ENCODE measurements at places on chromosomes 7 and 10.

GRCh38 chr7:92809760-92810573 lies 26.4 kb downstream of the CDK6 start:
- DNase-seq = peak; percentile 39

DNA sequence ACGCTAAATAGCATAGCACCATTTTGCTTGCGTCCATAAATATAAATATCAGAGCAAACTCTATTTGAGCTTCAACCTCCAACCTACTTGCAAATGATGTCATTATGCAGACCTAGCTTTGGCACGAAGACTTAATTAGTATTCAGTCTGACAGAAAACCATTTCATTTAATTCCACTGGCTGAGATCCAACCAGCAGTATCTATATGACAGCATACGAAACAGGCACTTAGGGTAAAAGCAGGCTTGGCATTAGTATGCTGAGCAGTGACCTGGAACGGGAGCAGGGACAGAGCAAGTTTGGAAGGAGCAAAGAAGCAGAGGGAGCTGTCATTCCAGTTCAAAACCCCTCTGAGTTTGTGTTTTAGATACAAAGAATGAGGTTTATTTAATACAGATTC lies 312.5 kb upstream of the CHRM2 start:
- no peak for DNase-seq

- DNase-seq = no peak
These were observed 87.4 kb downstream of the LRRC4 start for GRCh38 chr7:127943541-127944521.

DNA sequence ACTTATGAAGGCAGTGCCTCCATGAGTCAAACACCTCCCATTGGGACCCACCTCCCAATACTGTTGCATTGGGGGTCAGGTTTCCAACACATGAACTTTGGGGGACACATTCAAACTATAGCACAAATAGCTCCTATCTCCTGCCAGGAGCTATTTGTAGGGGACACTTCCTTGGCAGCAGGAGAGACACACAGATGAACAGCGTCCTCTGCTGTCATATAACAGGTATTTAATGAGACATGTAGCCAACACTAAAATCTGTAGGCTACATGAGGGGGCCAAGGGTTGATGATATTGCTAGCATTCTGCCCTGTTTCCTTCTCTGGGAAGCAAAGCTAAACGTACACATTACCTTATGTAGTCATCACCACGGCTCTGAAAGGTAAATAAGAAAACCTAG lies 2.6 kb upstream of the GPR26 start:
- DNase-seq = no peak

GRCh38 chr10:6052247-6053221 lies 9.6 kb downstream of the IL2RA start:
- DNase-seq = peak; percentile 80

GRCh38 chr10:69057261-69057950 lies 30.5 kb upstream of the SRGN start:
- DNase-seq = no peak

DNA sequence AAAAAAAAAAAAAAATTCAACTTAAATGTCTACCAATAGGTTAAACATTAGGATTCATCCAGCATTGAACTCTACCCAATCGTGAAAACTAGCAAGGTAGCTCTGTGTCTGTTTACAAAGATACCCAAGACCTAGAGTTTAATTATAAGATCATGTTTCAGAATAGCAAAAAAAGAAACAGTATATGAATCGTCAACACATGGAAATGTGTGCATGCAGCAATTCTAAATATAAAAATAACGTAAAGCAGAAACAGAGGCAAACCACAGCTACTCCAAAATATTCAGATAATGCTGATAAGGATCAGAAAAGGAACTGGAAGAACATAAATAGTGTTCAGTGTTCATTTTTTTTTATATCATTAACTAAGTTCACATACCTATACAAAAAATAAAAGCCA lies 68.7 kb downstream of the AFAP1L2 start:
- no peak for DNase-seq

GRCh38 chr7:101390901-101391301 lies 28.2 kb downstream of the COL26A1 start:
- no peak for DNase-seq

DNA sequence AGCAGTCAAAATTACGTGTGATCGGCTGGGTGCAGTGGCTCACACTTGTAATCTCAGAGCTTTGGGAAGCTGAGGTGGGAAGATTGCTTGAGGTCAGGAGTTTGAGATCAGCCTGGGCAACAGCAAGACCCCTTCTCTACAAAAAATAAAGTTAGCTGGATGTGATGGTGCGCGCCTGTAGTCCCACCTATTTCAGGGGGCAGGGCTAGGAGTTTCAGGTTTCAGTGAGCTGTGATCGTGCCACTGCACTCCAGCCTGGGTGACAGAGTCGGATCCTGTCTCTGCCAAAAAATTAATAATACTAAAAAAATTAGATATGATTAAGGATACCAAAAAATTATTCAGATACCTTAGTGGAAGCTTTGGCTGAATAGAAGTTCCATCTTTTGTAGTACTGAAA lies 136.4 kb downstream of the SDK1 start:
- no peak for DNase-seq

GRCh38 chr7:76346778-76347177 lies 12.0 kb downstream of the YWHAG start:
- DNase-seq = no peak

- no peak for DNase-seq
These were observed 404.2 kb downstream of the THSD7A start for GRCh38 chr7:11427686-11428273.

DNA sequence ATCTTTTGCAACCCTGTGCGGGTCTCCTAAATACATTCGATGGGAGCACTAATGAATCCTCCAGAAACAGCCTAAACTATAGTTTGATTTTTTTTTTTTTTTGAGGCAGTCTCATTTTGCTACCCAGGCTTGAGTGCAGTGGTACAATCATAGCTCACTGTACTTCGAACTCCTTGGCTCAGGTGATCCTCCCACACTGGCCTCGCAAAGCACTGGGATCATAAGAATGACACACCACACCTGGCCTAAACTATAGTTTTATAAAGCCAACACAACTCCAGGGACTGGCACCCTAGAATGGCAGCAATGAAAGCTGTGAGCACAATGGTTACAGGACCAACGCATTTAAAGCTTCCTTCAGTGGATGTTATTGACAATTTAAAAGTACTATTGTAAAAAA lies 14.5 kb upstream of the JMJD1C start:
- no peak for DNase-seq

- no peak for DNase-seq
These were observed 35.5 kb downstream of the CAV1 start for GRCh38 chr7:116560021-116560970.

DNA sequence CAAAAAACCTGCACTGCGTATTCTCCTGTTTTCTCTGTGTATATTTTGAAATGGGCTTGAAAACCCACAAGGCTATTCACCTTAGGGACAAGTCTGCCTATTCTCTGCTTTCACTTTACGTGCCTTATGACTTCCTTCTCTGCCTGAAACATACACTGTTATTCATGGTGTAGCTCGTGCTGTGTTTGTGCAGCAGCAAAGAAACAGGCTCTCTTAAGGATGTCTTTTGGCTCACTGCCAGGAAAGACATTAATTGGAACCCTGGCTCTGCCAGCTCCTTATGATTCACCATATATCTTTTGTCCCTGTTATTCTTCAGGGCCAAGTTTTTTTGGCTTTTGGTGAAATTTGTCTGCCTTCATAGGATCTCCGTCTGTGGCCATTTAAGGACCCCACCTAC lies 92.4 kb downstream of the TMEM106B start:
- no peak for DNase-seq

- DNase-seq = no peak
These were observed 43.2 kb downstream of the RBAK start for GRCh38 chr7:5088906-5089305.

DNA sequence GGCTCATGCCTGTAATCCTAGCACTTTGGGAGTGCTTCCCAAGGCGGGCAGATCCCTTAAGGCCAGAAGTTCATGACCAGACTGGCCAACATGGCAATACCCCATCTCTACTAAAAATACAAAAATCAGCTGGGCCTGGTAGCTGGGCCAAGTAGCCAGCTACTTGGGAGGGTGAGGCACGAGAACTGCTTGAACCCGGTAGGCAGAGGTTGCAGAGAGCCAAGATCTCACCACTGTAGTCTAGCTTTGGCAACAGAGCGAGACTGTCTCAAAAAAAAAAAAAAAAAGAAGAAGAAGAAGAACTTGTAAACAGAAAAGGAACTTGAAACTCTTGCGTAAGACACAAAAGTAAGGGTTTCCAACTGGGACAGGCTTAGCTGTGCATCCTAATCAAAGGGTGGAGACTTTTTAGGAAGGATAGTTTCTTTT lies 5.6 kb upstream of the IFIT2 start:
- DNase-seq = no peak

GRCh38 chr10:105274556-105275070 lies 633.5 kb downstream of the SORCS3 start:
- DNase-seq = no peak

DNA sequence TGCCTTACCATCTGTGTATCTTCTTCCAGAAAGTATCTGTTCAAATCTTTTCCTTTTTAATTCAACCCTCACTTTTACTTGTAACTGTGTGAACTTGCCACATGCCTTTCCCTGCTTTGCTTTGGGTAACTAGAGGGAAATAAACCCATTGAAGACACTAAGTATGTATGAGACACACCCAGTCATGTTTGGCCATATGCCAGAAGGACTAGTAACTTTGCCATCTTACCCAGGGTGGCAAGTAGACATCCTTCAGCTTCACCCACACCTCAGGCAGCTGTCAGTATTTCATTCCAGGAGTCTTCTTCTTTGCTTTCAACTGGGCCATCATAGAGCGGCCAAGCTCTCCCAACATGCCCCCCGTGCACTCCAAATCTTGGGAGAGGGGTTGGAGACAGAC lies 323.1 kb downstream of the TNS3 start:
- DNase-seq = no peak

- no peak for DNase-seq
These were observed 45.2 kb upstream of the GPR158 start for GRCh38 chr10:25129592-25129991.

DNA sequence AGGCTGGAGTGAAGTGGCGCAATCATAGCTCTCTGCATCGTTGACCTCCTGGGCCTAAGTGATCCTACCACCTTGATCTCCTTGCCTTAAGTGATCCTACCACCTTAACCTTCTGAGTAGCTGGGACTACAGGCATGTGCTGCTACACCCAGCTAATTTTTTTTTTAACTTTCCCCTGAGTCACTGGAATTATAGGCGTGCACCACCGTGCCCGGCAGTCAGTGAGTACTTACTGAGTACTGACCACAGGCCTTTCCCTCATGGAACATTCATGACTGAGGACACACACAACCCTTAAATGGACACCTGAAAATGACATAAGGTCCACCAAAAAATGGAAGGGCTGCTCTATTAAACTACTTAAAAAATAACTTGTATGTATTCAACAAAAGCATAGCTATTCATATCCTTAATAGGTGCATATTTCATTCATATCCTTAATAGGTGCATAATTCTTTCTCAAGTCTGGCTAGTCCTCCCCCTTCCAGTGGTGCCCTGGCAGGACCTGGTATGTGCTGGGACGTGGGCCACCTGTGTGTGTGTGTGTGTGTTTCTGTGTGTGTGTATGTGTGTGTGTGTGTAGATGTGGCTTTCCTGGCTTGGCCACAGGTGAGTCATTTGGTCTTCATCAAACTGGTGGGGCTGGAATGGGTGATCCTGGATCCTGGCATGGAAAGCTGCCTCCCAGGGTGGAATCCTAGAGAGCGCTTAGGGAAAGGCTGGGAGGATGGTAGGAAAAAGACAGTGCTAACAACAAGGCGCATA lies 3.5 kb downstream of the FAM180A start:
- DNase-seq = no peak

DNA sequence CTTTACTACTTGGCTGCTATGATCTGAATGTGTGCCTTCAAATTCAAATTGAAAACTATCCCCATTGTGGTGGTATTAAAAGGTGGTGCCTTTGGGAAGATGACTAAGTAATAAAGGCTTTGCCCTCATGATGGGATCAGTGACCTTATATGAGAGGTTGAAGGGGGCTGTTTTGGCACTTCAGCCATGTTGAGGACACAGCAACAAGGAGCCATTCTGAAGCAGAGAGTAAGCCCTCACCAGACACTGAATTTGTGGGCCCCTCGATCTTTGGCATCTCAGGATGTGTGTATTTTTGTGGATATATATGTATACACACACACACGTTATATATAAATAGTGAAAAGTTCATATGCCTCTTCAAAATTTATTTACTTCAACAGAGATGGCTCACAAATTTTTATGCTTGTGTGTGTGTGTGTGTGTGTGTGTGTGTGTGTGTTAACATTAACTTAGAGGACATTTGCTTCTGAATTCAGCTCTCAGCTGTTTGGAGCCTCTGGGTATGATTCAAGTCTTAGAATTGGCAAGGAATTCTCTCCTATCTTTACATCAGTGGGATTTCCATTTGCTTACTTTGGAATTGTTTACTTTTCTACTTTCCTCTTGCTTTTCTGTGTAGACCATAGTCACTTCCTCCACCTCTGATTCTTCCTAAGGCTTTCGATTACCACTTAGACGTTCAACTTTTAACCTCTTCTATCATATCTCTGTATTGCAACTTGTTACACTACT lies 66.6 kb downstream of the MAGI2 start:
- no peak for DNase-seq

DNA sequence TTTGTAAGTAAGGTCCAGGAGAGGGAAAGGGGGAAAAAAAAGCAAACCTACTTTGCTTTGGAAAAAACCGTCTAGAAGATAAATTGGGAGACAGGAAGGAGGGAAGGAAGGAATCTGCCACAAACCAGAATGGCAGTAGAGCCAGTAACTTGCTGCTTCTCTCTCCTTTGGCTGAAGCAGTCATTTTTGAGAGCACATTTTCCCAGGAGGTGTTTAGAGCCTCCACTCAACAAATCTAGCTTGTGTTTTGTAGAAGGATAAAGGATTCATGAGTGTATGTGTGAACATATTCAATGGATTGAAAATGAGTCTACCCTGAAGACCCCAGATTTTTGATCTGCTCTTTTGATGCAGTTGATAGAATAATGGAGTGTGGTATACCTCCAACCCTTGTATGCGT lies 2.6 kb downstream of the NRG3 start:
- DNase-seq = no peak

All from activated CD4-positive, alpha-beta T cell treated with anti-CD3 and anti-CD28 coated beads, Interleukin-2, amount 50 U/mL, for 4 hours (primary cell).